Peyer's patch (tissue), 4 donors: ENCODE measurements at places on chromosomes 3 and 15. TPM values are rescaled to one million over a fixed set of nuclear protein-coding genes. Genes with fewer than 3 reads are reported as not detected.
A peak's percentile ranks its signal among the peaks of the same experiment; 100 is the strongest.

DNA sequence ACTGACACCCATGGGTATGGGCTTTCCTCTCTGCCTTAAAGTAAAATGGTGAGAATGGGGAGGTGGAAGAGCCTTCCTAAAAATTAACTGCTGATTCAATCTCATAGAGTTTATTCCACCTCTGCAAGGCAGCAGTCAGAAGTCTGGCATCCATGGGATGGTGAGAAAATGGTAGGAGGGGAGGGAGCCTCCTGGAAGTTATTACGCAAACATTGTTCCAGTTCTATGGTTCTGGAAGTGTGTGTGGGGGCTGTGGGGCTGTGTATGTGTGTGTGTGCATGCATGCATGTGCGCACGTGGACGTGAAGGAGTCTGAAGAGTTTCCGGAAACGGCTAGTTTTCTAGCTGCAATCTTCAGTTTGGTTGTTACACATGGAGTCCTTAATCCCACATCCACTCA lies 177.6 kb downstream of the KCNAB1 start:
- no peaks in the 10 kb centered on the region for H3K4me1 ChIP-seq
- DNase-seq: no peak
- H3K27ac ChIP-seq: no peak overlapping the region
- H3K36me3 ChIP-seq: no peaks in the 10 kb centered on the region

The LMAN1L gene
- not detected for total RNA-seq

DNA sequence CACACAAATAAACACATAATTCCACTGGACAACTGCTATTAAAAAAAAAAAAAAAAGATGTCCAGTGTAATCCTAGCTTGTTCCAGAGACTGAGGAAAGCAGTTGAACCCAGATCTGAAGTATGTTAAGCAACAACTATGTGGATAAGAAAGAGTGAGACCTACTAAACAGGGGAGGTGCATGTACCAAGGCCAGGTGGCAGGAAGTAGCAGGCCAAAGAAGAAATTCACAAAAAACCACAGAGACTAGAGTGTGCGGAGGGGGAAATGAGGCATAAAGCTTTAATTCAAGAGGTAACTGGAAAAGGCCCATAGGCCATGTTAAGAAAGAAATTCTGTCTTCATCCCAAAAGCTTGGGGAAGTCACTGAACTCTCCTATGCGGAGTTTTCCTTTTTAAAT lies 490.0 kb downstream of the NAALADL2 start:
- no peaks in the 10 kb centered on the region for H3K4me1 ChIP-seq
- H3K27ac ChIP-seq: no peak overlapping the region
- no peaks in the 10 kb centered on the region for H3K27me3 ChIP-seq
- no peaks in the 10 kb centered on the region for H3K36me3 ChIP-seq
- no peak for DNase-seq

The CHL1 gene
- total RNA-seq: 6.3 TPM

The CDHR4 gene
- total RNA-seq: 1.0 TPM

The CKMT1B gene
- total RNA-seq: 101 TPM

The TEX55 gene
- total RNA-seq: not detected

DNA sequence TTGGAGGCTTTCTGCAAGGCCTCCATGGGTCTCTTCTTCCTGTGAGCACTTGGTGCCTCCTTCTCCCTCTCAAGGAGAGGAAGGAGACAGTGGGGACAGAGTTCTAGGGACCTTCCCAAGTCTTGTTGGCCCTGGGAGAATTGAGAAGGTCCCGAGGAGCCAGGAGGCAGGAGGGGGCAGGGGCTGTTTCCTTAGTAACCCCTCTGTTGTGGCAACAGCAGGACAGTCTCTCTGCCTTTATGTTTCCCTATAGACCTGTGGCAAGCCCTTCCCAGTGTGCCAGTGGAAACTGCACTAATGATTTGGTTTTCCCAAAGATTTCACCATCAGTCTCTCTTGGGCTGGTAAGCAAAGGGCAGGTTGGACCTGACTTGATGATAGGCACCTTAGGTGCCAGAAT lies 87.8 kb upstream of the GALNT15 start:
- H3K4me3 ChIP-seq: no peak overlapping the region
- no peak overlapping the region for H3K27ac ChIP-seq
- no peaks in the 10 kb centered on the region for H3K4me1 ChIP-seq
- no peaks in the 10 kb centered on the region for H3K36me3 ChIP-seq
- H3K27me3 ChIP-seq: no peaks in the 10 kb centered on the region

GRCh38 chr3:140276703-140277102 lies 341.7 kb downstream of the CLSTN2 start:
- H3K27ac ChIP-seq: no peak overlapping the region
- no peaks in the 10 kb centered on the region for H3K27me3 ChIP-seq
- DNase-seq: no peak
- no peaks in the 10 kb centered on the region for H3K4me1 ChIP-seq

The GPR176 gene
- total RNA-seq: 3.3 TPM

GRCh38 chr3:158489181-158489580 lies 81.8 kb upstream of the MLF1 start:
- no peak for DNase-seq
- no peaks in the 10 kb centered on the region for H3K27me3 ChIP-seq
- H3K36me3 ChIP-seq: no peaks in the 10 kb centered on the region
- H3K4me3 ChIP-seq: no peak overlapping the region
- H3K4me1 ChIP-seq: no peaks in the 10 kb centered on the region
- H3K27ac ChIP-seq: no peak overlapping the region

GRCh38 chr3:118408431-118408830 lies 626.2 kb downstream of the IGSF11 start:
- no peaks in the 10 kb centered on the region for H3K27me3 ChIP-seq
- no peak for DNase-seq
- no peak overlapping the region for H3K4me3 ChIP-seq
- H3K27ac ChIP-seq: no peak overlapping the region
- no peaks in the 10 kb centered on the region for H3K36me3 ChIP-seq
- H3K4me1 ChIP-seq: no peaks in the 10 kb centered on the region

The PLS1 gene
- total RNA-seq: 48.7 TPM

DNA sequence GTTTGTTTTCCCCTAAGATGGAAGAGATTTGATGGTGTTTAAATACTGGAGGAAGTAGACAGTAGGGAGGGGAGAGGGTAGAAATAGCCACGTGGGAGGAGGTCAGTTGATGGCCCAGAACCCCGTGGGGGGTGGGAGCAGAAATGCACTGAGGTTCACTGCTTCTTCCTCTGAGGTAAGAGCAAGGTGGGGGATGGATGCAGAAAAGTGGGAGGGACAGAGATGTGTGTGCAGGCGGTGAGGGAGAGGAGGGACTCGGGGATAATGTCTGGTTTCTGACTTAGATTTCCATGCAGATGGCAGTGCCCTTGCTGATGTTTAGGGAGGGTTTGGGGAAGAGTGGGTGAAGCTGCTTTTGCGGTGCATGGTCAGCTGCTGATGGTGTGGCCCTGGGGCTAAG lies 102.9 kb downstream of the ARNT2 start:
- no peak overlapping the region for H3K27ac ChIP-seq
- no peaks in the 10 kb centered on the region for H3K4me1 ChIP-seq
- H3K4me3 ChIP-seq: no peak overlapping the region
- no peaks in the 10 kb centered on the region for H3K27me3 ChIP-seq
- H3K36me3 ChIP-seq: no peaks in the 10 kb centered on the region

The CCDC39 gene
- total RNA-seq: not detected

The TTLL13 gene
- total RNA-seq: not detected

The TLR9 gene
- 1.7 TPM for total RNA-seq

The FANCD2OS gene
- not detected for total RNA-seq

DNA sequence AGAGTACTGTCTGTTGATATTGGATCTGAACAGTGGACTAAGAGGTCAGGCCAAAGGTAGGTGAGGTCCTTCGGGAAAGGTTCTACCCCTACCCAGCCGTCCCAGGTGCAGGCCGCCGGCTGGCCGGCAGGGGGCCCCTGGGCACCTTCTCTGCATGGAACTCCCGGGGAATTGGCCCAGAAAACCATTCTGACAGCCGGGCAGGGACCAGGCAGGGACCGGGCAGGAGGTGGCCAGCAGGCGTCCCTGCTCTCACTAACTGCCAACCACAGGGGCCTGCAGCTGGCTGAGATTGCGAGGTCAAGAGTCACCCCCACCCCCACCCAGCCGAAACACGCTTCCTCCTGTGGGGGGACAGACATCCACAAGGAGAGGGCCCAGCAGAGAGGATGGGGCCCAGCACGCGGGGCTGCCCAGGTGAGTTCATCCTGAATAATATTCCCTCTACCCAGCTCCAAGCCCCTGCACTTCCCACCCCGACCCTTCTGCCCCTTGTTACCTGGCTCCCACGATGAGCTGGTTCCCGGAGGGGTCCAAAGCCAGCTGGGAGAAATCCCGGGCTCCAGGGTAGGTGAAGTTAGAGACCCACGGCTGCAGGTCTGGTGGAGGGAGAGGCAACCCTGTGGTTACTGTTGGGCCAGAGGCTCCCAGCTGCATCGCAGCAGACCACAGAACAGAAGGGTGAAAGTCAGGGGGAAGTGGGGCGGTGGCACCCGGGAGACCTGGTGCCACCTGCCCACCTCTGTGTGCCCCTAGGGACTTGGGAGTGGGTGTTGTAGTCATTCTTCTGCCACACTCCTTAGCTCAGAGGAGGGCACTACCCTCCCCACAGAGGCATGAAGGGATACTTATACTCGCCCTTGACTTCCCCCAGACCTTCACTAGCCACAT lies 84.4 kb downstream of the SEMA5B start:
- H3K4me3 ChIP-seq: no peak overlapping the region
- no peaks in the 10 kb centered on the region for H3K27me3 ChIP-seq
- peak; percentile 70 for DNase-seq
- H3K27ac ChIP-seq: no peak overlapping the region
- no peaks in the 10 kb centered on the region for H3K36me3 ChIP-seq

DNA sequence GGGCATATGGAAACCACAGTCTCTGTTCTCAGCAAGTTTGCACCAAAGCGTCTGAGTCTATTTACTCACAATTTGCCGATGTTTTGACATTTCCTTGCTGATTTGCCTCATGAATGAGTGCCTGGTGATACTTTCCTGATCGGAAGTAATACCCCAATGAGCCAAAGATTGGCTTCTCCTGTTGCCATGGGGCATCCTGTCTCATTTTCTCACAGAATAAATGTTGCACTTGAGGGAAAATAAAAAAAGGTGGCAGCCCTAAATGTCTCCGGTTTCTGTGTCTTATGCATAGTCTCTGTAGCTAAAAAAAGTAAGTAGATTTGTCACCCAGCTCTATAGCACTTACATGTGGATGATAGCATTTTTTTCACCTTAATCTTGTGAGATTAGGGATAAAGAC lies 73.7 kb upstream of the CADPS start:
- no peak overlapping the region for H3K4me3 ChIP-seq
- no peak overlapping the region for H3K27ac ChIP-seq
- DNase-seq: no peak
- no peaks in the 10 kb centered on the region for H3K36me3 ChIP-seq
- no peaks in the 10 kb centered on the region for H3K27me3 ChIP-seq
- H3K4me1 ChIP-seq: no peaks in the 10 kb centered on the region

DNA sequence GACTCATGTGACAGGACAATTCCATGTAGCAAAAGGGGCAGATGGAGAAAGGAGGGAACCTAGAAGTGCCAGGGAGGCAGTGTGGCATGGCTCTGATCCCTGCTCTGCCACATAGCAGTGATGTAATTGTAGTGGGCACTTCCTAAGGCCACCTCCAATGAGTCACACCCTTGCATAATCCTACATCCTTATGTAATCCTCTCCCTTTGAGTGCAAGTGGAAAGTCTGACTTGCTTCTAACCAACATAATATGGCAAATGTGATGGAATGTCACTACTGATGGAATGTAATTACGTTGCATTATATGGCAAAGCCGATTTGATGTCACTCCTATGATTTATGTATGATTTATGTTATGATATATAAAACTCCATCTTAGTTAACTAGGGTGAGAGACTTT lies 72.9 kb upstream of the ATP2C1 start:
- H3K27ac ChIP-seq: no peak overlapping the region
- H3K36me3 ChIP-seq: no peaks in the 10 kb centered on the region
- H3K4me1 ChIP-seq: no peaks in the 10 kb centered on the region
- no peaks in the 10 kb centered on the region for H3K27me3 ChIP-seq

GRCh38 chr3:188449421-188449820 lies 295.5 kb downstream of the LPP start:
- H3K27ac ChIP-seq: no peak overlapping the region
- no peak for DNase-seq
- H3K27me3 ChIP-seq: no peaks in the 10 kb centered on the region
- H3K4me1 ChIP-seq: no peaks in the 10 kb centered on the region
- no peak overlapping the region for H3K4me3 ChIP-seq

DNA sequence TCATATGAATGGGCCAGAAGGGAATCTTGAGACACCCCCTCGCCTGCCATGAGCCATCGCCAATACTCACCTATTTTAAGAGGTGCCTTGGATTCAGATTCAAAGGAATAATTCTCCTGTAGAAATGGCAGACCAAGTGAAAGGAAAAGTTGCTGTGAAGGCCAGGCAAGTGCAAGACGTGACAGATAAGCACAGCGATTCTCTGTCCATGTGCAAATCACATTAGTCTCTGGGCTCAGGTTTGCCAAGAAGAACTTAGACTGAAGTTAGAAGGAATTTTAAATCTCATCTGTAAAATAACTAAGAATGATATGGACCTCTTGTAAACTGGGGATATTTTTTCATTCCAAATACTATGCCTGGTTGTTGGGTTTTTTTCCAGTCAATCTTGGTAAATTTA lies 173.6 kb downstream of the UACA start:
- no peaks in the 10 kb centered on the region for H3K36me3 ChIP-seq
- no peaks in the 10 kb centered on the region for H3K4me1 ChIP-seq
- no peaks in the 10 kb centered on the region for H3K27me3 ChIP-seq
- no peak for DNase-seq
- no peak overlapping the region for H3K4me3 ChIP-seq

GRCh38 chr15:64232400-64232799 lies 69.6 kb upstream of the PPIB start:
- no peak overlapping the region for H3K27ac ChIP-seq
- peaks cover 3% of the 10 kb centered on the region for H3K4me1 ChIP-seq
- H3K36me3 ChIP-seq: no peaks in the 10 kb centered on the region
